Stimulated activated CD4-positive, alpha-beta T cell treated with anti-CD3 and anti-CD28 coated beads, Interleukin-12 subunit alpha, Interleukin-12 subunit beta, amount 100 ng/mL, for 24 hours (primary cell): ENCODE measurements at places on chromosomes 1 and 21.
A peak's percentile ranks its signal among the peaks of the same experiment; 100 is the strongest.

DNA sequence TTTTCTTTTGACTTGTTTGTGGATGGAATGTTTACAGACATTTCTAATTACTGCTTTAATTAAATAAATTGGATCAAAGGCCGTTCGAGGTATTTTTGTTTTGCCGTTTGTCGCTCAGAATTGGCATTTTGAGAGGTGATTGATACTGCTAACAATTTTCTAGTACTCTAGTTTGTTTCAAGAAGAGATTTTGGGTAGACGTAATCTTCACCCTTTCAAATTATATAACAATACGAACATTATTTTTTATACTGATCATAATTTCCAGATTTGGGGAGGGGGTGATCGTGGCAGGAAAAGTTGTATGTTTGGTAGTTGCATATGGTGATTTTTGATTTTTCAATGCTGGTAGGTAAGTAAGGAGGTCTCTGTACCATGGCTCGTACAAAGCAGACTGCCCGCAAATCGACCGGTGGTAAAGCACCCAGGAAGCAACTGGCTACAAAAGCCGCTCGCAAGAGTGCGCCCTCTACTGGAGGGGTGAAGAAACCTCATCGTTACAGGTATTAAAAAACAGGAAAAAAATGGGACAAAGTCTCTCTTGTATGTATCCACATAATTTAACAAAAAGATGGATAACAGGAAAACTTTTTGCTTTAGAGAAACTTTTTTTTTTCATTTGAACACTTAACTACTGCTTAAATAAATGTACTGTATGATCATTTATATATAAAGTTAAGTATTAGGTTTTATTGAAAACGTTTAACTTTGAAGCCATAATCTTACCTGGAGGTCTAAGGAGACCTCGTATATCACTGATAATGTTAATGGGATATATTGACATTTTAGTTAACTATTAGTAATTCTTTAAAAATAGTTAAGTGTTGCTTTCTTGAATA lies 1.7 kb downstream of the H3-3A start:
- no peak for DNase-seq

- DNase-seq = no peak
Measured at GRCh38 chr1:167905182-167905581, 8.8 kb downstream of the ADCY10 start.

GRCh38 chr1:103459346-103459745 lies 66.2 kb upstream of the RNPC3 start:
- no peak for DNase-seq

DNA sequence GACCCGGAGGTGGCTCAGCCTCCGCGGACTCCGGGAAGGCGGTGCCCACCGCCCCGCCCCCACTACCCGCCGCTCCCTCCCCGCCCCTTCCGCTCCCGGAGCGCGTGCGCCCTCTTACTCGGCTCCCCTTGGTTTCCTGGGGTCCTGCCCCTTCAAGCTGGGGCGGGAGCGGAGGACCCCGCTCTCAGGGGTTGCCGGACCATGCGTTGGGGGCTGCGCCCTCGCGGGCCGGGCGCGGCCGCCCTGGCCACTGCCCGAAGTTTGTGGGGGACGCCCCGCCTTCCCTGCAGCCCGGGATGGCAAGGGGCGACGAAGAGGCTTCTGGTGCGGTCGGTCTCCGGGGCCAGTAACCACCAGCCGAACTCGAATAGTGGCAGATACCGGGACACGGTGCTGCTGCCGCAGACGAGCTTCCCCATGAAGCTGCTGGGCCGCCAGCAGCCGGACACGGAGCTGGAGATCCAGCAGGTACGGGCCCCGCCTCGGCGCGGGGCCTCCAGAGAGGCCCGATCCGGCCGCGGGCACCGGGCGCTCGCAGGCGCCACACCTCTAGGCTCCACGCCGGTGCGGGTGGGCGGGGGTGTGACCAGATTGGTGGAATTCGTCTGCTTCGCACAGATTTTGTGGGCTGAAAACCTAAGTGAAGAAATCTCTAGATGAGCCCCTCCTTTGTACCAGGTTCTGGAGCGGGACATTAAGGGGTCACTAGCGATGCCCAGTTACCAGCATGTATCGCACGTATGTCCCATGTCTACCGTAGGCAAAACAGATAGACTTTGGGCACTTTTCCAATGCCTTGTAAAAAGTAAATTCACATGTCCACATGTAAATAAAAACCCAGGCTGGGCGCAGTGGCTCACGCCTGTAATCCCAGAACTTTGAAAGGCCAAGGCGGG lies at the start of gene IARS2:
Gene IARS2, plus strand, starts transcription at position 117 of the 896 bp plus-strand sequence. Its CDS starts 85 bp downstream, at position 202.
- DNase-seq = peak; percentile 80

GRCh38 chr1:232816324-232816723 lies 11.1 kb downstream of the MAP10 start:
- no peak for DNase-seq

DNA sequence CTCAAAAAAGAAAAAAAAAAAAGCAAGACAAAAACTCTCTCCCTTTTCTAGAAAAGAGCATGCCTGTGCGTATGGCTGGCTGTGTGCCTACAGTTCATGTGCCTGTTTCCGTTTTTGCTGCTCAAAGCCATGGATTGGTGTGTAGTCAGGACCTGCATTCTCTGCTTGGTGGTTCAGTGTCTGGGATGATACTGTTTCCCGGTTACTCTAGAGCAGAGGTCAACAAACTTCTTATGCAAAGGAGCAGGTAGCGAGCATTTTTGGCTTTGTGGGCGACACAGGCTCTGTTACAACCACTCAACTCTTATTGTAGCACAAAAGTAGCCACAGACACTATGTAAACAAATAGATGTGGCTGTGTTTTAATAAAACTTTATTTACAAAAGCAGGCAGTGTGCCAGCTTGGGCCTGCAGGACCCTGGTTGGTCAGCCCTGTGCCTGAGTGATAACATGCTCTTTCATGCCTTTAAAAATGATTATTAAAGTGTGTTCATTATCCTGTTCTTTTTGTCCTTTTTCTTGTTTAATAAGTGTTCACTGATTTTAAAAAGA lies 524.2 kb downstream of the KIF26B start:
- DNase-seq = no peak

DNA sequence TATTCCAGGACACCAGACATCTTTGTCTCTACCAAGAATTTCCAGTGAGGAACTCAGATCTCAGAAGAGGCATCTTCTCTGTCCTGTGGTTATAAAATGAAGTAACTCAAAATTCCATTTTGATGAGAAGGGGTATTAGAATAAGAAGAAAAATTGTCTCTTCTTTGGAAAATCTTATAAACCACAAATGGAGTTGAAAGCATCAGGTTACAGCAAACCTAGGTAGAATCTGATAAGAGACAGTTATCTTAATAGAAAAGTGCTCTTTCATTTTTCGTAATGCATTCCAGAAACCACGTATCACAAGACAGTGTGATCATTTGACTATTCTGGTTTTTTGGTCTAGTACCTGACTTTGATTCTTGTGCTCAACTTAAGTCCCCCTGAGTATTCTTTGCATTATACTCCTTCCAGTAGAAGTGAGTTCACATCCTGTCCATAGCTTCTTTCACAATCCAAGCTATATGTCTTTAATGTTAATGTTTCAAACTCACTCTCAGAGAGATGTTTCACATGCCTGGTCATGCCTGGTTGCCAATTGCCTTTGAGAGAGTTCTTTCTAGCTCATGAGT lies 120.9 kb upstream of the PRDX6 start:
- DNase-seq = no peak

- no peak for DNase-seq
Measured at GRCh38 chr1:12600880-12601633, 17.0 kb downstream of the DHRS3 start.

- no peak for DNase-seq
Measured at GRCh38 chr1:178694923-178695525, 30.0 kb upstream of the RALGPS2 start.

GRCh38 chr21:35227786-35228185 lies 178.7 kb upstream of the RUNX1 start:
- DNase-seq = no peak

- no peak for DNase-seq
Measured at GRCh38 chr1:97906567-97907241, 14.1 kb downstream of the DPYD start.

GRCh38 chr1:42965378-42965777 lies 6.7 kb upstream of the SLC2A1 start:
- no peak for DNase-seq

GRCh38 chr1:22406722-22407495 lies 44.7 kb upstream of the ZBTB40 start:
- DNase-seq = no peak

DNA sequence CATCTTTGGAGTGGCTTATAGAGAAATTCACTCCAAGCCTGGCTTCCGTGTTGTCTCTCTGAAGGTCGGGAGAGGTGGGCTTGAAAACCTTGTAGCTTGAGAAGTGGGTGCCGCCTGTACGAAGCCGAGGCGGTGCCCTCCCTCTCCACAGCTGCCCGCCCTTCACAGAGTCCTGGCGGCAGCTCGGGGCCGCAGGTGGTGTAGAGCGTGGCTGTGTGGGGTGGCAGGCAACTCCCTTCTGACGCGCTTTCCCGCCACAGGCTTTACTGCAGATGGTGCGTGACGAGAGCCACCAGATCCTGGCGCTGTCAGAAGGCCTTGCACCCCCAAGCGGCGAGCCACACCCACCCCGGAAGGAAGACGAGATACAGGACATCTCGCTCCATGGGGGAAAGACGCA lies 33.1 kb upstream of the DIP2A start:
- no peak for DNase-seq

DNA sequence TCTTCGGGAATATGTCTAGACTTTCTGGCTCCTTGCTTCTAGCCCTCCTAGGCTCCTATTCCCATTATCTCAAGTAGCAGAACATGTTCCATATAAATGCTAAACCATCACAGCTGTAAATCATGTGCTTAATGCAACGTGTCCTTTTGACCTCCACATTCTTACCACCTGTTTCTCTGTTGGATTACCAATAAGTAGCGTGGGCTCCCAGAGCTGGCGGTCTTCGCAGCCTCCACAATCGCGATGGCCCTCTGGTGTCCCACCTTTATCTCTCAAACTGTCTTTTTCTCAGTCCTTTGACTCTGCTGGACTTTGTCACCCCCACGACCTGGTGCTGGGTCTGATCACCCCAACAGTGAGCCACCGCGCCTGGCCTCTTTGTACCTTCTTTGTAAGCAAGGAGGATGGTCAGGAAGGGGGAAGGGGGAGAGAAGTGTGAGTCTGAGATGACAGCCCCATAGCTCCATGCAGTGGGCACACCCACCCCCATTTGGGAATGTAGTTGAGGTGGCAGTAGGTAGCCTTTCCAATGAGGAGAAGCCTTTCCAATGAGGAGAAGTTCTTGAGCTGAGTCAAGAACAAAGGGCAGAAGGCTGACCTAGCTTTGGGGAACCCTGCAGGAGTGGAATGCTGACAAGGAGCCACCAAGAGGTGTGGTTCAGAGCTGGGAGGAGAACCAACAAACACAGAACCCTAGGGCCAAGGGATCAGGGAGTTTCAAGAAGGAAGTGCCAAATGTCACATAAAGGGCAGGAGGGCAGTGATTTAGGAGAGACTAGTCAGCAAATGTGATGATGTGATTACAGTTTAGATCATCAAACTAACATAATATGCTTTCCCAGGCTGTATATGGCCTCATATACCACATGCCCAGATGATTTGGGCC lies 14.2 kb downstream of the TRAF5 start:
- DNase-seq = no peak

- DNase-seq = no peak
Measured at GRCh38 chr21:28074676-28075075, 918.0 kb downstream of the LTN1 start.

GRCh38 chr1:206816390-206817287 lies 44.3 kb upstream of the IL10 start:
- no peak for DNase-seq

GRCh38 chr1:217535601-217536377 lies 95.1 kb downstream of the GPATCH2 start:
- DNase-seq = no peak

GRCh38 chr1:107914119-107914765 lies 50.7 kb downstream of the VAV3 start:
- no peak for DNase-seq

GRCh38 chr1:19563324-19564097 lies 78.2 kb upstream of the CAPZB start:
- DNase-seq = no peak

- no peak for DNase-seq
Measured at GRCh38 chr1:17654519-17654918, 100.6 kb upstream of the ACTL8 start.

DNA sequence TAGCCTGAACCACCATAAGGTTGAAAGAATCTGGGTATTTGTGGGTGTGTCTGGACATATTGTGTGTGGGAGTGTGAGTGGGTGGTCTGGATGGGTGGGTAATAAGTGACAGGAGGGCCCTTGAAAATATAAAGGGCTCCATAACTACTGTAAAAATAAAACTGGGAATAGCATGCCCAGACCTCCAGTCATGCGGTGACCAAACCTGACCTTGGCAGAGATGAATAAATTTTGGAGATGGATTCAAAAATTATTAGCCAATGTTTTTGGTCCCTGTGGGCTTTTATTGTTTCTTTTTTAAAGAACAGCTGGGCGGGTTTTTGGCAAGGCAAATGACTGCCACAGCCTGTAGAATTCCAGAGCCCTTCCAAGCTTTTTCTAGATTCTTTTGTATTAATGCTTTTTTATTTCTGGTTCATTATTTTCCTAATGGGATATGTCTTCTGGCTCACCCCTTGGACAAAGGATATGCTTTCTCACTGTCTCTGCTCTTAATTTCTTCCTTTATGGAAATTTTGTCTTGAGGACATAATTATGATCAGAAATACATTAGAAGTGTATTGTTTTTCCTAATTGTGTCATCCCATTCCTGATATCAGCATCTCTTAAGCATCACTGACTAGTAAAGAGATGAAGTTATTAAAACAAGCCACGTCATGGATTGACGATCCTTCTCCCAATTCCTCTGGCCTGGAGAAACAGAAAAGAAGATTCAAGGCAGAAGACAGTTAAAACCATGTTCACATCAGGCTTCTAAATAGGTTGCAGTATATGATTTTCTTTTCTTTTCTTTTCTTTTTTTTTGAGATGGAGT lies 69.5 kb downstream of the NTMT2 start:
- DNase-seq = no peak

- DNase-seq = no peak
Measured at GRCh38 chr1:201427963-201428362, 6.4 kb upstream of the TNNI1 start.

GRCh38 chr1:30964706-30965105 lies 56.1 kb upstream of the SDC3 start:
- DNase-seq = no peak

GRCh38 chr1:209755926-209756614 lies at the start of gene TRAF3IP3:
Gene TRAF3IP3, plus strand, starts transcription at chr1:209756053. Its CDS starts 3,987 bp downstream, at chr1:209760040.
- peak; percentile 72 for DNase-seq

GRCh38 chr1:159056069-159056698 lies 20.4 kb downstream of the AIM2 start:
- no peak for DNase-seq
